ENCODE measurements at places on chromosomes 12 and 14.

DNA sequence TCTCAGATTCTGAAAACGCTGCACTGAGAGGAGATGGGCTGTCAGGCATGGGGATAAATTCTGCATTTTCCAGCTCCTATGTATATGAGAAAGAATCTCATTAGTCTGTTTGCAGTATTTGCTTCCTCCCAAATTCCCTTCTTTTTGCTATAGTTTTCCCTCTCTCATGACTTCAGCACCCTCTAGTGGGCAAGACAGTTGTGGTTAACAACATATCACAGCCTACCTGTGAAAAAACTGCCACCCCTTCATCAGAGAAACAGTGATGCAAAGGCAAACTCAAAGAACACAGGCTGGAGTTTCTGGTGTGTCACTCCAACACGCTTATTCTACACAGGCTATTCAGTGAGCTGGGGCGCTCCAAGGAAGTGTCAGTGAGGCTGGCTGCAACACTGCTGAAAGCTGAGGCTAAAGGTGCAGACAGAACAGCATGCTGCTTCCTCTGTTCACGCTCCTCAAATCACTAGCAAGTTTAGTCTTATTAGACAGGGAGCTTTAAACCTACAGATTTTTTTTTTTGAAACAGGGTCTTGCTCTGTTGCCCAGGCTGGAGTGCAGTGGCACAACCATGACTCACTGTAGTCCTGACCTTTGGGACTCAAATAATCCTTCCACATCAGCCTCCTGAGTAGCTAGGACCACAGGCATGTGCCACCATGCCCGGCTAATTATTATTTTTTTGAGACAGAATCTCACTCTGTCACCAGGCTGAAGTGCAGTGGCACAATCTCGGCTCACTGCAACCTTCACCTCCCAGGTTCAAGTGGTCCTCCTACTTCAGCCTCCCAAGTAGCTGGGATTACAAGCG, 19.3 kb downstream of the ZC2HC1C start:
- peak; percentile 49 for DNase-seq

DNA sequence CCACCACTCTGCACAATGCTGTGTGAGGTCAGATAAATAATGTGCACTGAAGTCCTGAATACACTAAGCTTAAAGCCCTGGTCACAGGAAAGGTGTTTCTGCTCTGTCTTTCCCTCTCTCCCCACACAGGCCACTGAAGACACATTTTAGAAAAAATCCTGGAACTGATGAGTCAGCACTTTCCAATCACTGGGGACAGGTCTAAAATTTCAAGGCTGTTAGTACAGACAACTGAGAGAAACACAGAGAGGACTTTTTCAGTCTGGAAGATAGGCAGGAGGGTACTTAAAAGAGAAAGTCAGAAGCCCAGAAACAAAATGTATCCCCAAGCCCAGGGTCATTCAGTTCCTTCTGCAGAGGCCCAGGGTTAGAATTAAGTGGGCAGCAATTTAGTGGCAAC, 333.9 kb upstream of the CCDC196 start:
- DNase-seq: no peak

GRCh38 chr12:54959291-54960018, 25.1 kb downstream of the TESPA1 start:
- peak; percentile 18 for DNase-seq

DNA sequence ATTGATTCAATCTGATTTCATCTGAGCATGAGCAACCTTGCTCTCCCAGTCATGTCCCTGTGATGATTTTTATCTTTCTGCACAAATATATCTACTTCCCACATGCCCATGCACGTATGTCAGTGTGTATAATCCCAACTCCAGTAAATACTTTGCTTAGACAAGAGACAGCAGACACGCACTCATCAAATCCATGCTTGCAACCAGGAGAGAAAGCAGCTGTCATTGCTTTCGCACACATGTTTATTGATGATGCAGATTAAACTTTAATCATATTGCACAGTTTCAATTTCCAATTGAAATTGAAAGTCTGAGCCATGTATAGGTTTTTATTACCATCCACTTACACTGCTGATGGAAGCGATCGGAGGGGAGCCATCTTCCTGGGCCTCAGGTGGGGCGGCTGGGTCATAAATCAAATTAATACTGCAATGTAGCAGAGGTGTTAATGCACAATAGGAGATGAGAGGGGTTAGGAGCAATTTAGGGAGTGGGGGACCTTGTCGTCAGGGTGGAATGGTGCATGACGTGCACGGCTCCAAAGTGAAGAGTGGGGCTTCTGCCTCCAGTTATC, 68.6 kb upstream of the SRRM4 start:
- no peak for DNase-seq

- DNase-seq: no peak
Measured at GRCh38 chr12:116806845-116807440, 68.8 kb downstream of the RNFT2 start.

DNA sequence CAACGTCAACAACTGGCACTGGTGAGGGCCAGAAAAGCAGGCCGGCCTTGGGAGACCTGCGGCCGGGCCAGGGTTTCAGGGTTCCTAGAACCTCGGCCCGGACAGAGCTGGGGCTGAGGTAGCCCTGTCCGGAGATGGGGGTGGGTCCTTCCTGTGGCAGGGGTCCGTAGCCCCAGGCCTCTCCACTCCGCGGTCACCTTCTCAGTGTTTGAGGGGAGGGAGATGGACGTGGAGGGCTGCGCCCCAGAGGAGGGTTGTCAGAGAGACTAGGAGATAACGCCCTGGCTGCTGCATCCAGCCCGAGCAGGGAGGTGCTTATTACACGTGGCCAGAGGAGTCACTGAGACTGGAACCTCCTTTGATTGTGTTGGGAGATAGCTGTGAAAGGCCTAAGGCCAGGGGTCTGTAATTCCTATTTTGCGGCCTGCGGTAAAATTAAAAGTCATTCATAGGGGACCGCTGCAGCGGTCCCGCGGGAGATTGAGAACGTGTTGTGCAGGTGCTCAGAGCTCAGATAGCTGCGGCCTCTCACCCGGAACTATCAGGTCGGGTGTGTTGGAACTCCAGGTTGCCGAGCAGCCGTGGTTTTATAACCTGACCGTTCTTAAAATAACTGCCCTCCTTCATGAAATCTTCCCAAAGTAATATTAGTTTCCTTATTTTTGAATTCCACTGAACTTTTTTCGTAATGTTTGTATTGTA, 507 bp downstream of the AHSA1 start:
- DNase-seq: peak; percentile 58

- no peak for DNase-seq
Measured at GRCh38 chr12:115639648-115640012, 637.9 kb downstream of the MED13L start.

DNA sequence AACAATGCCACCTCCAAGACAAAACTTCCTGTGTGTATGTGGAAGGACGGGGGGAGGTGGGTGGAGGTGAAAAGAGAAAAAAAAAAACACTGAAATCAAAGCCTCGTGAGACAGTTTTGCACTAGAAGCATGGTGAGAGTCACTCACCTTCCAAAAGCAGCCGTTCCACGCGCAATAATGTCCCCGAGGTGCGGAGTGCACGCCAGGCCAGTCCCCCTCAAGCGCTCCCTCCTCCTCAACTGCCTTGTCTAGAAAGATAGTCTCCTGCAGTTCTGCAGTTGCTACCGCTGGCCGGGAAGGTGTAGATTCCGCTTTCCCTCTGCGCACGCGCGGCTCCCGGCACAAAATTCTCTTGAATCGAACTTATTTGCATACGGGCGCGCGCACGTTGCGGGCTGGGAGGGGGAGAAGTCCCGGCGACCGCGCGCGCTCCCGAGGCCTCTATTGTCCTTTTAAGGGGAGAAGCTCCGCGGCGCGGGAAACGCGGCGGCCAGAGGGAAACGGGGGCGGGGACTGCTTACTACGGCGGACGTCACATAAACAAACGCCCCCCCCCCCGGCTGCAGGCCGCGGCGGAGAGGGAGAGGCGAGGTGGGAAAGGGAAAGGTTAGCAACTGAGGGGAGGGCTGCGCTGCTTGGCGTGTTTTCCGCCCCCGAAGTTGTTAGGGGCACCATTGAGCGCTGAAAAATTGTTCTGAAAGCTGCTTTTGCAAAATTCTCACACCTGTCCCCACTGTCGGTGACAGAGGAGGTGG, at the start of gene SINHCAF:
SINHCAF (minus strand) TSS at position 274 of the 755 bp plus-strand sequence. CDS start 27,946 bp downstream, outside the sequence.
- DNase-seq: peak; percentile 100

DNA sequence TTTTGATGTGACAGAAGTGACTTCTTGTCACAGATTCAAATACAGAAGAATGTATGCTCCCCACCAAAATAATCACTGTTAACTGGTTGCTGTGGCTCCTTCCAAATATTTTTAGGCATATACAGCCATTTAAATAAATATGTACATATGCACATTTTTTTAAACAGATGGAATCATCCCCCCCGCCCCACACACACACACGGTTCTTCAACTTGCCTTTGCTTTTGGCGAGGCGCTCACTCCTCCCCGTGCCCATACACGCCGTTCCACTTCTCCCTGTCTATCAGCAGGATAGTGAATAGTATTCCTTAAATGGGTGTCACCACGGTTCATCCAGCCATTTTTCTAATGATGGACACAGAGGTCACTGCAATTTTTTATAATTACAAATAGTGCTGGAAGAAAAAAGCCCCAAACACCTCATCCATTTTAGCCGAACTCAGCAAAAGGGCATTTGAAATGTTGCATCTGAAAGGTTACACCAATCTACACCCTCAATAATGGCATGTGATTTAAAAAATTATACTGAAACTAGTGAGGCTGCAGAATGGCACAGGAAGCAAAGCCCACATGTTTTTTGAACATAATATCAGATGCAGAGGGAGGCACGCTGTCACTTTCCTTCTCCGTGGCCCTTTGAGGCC, 39.2 kb upstream of the MEG3 start:
- no peak for DNase-seq

- DNase-seq: no peak
Measured at GRCh38 chr12:69457433-69457832, 12.8 kb upstream of the FRS2 start.

DNA sequence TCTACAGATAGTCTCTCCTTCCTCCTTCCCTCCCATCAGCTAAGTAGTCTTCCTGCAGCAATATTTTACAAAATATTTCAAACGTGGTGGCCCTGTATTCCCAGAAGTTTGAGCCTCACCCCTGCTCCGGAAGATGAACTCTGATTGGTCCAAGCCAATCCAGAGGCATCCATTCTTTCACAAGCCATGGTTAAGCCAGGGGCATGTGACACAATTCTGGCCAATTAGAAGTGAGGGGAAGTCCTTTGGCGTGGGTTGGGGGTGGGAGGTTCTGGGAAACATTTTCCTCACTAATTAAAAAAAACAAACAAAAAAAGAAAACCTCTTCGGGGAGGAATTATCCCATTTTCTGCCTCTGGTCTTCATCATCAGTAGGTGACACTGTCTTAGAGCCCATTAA, 69.4 kb upstream of the GSC start:
- DNase-seq: no peak

GRCh38 chr12:122499991-122500684, 594 bp downstream of the ZCCHC8 start:
- DNase-seq: peak; percentile 57

DNA sequence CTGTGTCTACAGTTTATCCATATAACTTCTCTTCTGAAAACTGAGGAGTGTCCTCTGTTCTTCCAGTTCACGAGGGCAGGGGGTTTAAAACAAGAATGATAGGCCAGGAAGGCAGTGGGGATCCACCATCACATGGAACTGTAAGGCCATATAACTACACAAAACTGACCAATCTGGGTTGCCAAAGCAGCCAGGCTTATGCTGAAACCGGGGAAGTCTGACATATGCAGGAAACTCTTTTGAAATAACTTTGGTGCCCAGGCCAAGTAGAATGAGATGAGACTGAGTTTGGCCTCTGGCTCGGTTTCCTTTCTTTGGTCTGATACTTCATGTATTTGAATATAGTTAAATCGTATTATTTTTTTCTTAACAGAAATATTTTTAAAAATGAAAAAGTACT, 18.0 kb upstream of the ATF1 start:
- no peak for DNase-seq

- no peak for DNase-seq
Measured at GRCh38 chr12:24522736-24523135, 426.2 kb downstream of the BCAT1 start.

GRCh38 chr12:126021675-126022074, 956.4 kb downstream of the AACS start:
- no peak for DNase-seq

DNA sequence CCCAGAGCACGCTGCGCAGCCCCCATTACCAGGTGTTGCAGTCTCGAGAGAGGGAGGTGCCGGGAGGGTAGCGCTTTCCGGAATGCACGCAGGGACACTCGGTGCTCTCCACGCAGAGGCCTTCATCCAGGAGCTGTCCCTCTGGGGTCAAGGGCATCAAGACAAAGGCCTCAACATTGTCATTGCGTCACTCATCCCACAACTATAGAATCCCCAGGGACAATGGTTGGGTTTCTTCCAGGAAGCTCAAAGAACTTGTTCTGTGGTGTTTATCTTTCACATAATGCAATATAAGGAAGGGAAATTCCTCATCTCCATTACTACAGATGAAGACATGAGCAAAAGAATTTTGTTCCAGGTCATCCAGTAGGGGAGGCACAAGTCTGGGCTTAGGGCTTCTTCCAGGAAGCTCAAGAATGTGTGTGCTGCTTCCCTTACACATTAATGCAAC, 52.1 kb downstream of the VWF start:
- no peak for DNase-seq

- no peak for DNase-seq
Measured at GRCh38 chr14:41449066-41449465, 157.6 kb upstream of the LRFN5 start.

DNA sequence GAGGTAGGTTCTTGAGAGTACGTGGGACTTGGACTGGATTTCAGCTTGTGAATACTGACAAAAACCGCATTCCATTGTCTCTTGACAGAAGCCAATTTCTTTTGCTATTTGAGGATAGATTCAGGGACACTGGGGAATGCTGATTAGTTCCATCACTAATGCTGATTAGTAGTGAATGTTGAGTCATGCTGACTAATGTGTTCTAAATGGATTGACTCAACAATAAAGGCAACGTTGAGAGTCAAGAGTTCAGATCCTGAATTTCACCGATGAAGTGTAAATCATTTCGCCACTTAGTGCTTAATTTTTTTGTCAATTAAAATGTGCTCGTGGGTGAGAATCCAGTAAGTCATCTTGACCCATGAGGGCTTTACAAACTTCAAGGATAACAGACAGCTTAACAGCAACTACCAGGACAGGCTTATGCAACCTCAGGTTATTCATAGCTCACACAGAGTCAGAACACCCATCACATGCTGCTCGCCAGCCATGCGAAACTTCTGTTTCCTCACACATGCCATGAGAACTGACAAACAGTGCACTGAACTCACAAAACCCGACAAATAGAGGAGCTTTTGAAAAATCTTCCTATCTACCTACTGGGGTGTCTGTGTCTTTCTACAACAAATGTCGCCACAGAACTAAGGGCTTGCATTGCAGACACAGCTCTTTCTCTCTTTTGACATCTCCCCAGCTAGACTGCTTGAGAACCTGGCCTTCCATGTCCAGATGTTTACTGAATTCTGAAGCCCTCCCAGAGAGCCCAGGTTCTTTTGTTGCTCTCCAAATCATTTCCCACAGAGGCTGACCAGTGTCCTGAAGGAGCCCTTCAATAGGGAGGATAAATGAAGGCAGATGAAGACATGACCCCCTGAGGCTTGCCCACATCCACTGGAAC, 316.4 kb downstream of the ZFP36L1 start:
- peak; percentile 16 for DNase-seq

DNA sequence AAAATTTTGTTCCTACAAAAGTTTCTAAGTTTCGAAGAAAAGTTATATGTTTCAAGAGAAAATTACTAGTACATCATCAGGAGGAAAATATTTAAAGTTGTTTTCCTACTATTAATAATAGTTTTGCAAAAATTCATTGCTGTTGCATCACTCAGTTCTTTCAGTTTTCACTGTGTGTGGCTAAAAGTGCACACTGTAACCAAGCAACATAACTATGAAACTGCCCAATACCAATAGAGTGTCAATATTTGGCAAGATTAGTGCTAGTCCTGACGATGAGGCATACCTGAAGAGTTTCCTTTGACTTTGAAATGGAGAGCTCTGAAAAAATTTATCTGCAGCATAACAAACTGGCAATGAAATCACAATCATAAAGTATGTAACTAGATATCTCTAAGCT, 194.3 kb downstream of the CPNE8 start:
- DNase-seq: peak; percentile 32

All from activated CD4-positive, alpha-beta T cell treated with anti-CD3 and anti-CD28 coated beads, Interleukin-10, Interleukin-2, amounts not matched to agents 100 ng/mL and 50 ng/mL, durations not matched to agents 16 hours and 8 hours (primary cell).